ENCODE measurements at places on chromosomes 5 and 9. TPM values are rescaled to one million over a fixed set of nuclear protein-coding genes. Genes with fewer than 3 reads are reported as not detected.

PCDHAC2 gene
- not detected for total RNA-seq

ENTPD8 gene
- total RNA-seq: 0.21 TPM

SH3GLB2 gene
- total RNA-seq: 10.5 TPM

ANKRD20A1 gene
- total RNA-seq: not detected

DNA sequence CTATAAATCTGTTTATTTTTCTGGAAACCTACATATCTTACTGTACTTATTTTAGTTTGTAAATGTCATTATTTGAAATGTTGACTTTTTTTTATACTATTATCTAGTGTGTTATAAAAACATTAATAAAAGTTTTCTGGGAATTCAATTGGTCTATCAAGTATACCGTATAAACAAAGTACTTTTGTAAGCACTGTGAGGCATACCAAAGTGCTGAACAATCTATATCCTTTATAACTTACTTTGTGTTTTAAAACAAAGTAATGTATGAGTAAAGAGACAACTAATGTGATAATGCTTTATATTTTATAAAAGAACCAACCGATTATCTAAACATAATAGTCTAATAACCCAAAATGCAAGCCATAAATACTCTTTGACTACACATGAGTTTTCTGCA lies 23.1 kb downstream of the EDIL3 start:
- H3K4me1 ChIP-seq: no peaks in the 10 kb centered on the region
- H3K4me3 ChIP-seq: no peak overlapping the region
- DNase-seq: no peak
- no peaks in the 10 kb centered on the region for H3K36me3 ChIP-seq
- no peak overlapping the region for H3K27ac ChIP-seq

DNA sequence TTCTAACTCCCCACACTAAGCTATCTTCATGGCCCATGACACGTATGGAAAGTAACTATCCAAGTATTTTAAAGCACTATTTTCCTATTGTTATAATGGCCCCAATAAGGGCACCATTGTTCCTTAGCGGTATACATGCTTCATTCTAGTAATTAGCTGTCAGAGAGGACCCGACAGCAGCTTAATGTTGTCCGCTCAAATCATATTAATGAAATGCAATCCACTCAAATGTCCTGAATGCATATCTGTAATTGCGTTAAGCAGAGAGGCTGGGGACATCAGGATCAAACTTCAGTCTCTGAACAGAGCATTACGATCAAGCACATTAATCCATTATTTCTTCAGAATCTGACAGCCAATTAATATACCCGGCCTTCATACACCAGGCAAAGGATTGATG lies 139.7 kb downstream of the CRB2 start:
- no peaks in the 10 kb centered on the region for H3K4me1 ChIP-seq
- DNase-seq: no peak
- H3K27me3 ChIP-seq: no peaks in the 10 kb centered on the region
- H3K36me3 ChIP-seq: no peaks in the 10 kb centered on the region
- no peak overlapping the region for H3K27ac ChIP-seq
- H3K4me3 ChIP-seq: no peak overlapping the region

DNA sequence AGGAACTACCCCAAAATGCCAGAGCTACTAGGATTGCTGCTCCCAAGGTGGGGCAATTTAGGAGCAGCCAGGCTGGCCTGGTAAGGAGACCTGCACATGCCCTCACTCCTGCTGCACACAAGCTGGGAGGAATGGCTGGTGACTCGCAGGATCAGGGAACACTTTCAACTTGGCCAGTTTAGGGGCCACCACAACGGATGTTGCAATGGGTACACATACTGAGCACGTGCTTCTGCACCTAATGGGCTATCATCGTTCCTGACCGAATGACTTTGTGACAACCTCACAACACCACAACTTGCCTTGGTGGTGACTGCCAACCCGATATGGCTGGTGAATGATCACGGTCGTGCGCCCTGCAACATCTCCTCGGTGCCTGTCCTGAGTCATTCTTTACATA lies 172.0 kb downstream of the ROR2 start:
- no peak for DNase-seq
- H3K4me1 ChIP-seq: no peaks in the 10 kb centered on the region
